Activated T-cell treated with anti-CD3 and anti-CD28 coated beads for 1 hour (primary cell): ENCODE measurements at places on chromosomes 12 and 14.

DNA sequence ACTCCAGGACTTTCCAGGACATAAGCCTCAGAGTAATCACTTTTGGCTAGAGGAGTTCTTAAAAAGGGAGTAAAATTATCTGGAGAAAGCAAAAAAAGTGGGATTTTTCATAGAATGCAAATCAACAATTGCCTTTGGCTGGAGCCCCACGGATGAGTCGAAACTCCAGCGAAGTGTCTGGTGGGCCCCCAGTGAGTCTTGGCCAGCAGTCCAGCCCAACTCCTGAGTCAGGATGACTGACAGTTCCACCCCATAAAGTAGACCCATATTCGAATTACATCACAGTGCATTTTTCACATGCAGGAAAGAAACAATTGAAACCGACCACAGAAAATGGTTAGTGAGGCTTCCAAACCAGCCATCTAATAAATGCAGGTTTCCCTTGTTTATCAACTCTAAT lies 265.7 kb downstream of the BCL11B start:
- no peak for DNase-seq

- no peak for DNase-seq
Measured at GRCh38 chr12:94182986-94183707, 34.8 kb downstream of the PLXNC1 start.

- no peak for DNase-seq
Measured at GRCh38 chr14:43022094-43022800, 1415.6 kb downstream of the LRFN5 start.

GRCh38 chr14:95173518-95173917 lies 16.2 kb upstream of the DICER1 start:
- DNase-seq: no peak

DNA sequence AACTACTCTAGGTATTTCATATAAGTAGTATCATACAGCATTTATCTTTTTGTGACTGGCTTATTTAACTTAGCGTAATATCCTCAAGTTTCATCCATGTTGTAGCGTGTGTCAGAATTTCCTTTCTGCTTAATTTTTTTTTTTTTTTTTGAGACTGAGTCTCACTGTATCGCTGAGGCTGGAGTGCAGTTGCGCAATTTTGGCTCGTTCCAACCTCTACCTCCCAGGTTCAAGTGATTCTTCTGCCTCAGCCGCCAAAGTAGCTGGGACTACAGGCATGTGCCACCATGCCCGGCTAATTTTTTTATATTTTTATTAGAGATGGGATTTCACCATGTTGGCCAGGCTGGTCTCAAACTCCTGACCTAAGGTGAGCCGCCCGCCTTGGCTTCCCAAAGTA lies 28.9 kb downstream of the PNMA1 start:
- no peak for DNase-seq

DNA sequence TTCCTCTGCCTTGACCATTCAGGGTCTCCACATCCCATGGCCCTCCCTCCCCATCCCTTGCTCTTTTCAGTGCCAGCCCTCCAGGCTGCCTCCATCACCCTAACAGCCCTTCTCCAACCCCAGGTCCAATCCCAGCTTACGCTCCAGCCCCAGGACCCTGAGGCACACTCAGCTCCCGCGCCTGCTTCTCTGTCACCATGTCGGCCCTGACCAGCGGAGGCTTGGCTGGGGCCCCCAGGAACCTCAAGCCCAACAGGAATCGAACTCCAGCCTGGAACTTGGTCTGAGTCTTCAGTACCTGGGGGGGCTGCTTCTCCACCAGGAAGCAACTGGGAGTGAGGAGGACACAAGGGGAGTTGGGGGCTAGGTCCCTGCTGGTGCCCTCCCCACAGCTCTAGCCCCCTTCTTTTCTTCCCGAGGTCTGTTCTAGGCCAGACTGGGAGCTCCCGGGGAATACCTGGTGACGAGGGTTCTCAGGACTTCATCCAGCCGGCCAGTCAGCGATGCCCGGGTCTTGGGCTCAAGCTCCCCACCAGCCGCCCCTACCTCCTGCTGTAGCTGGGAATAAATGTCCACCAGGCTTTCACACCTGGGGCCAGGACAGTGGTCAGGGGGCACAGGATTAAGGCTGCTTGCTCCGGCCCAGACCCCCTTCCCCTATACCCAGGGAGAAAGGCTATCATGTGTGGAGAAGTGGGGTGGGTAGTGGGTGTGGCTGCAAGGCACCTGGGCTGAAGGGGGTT lies 6.0 kb downstream of the STAT6 start:
- no peak for DNase-seq

GRCh38 chr14:90489306-90489705 lies 92.5 kb downstream of the CALM1 start:
- no peak for DNase-seq

DNA sequence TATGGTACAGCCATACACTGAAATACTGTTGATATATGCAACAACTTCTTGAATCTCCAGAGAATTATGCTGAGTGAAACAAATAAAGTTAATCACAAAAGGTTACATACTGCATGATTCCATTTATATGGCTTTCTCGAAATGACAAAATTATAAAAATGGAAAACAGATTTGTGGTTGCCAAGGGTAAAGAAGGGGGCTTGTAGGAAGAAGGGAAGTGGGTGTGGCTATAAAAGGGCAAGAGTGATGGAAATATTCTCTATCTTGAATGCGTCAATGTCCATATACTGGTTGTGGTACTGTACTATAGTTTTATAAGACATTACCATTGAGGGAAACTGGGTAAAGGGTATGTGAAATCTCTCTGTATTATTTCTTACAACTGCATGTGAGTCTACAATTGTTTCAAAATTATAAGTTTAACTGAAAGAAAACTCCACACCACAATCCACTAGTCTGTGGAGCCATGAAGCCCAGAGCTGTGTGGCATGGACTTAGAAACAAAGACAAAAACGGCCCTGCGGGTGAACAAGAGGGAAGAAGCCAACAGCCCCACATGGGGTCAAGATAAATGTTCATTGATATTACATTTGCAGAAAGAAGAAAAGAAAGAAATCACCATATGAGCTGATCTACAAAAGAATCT lies 18.3 kb upstream of the TSPAN11 start:
- no peak for DNase-seq

DNA sequence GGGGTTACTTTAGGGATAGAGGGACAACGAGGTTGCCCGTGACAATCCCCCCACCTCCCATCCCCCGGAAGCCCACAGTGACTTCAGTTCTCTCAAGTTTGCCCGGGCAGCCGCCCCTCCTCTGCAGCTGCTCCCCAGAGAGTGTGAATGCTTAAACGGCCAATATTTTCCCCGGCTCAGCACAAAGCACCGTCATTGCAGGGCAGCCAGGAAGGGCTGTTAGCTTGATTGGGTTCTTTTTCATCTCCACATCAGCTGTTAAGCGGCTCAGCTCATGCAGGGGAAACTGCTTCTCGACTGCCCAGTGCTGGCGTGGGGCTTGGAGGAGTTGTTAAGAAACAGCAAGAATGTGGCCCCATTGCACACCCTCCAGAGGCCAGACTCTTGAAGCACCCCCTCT lies 120.5 kb upstream of the NCOR2 start:
- no peak for DNase-seq

DNA sequence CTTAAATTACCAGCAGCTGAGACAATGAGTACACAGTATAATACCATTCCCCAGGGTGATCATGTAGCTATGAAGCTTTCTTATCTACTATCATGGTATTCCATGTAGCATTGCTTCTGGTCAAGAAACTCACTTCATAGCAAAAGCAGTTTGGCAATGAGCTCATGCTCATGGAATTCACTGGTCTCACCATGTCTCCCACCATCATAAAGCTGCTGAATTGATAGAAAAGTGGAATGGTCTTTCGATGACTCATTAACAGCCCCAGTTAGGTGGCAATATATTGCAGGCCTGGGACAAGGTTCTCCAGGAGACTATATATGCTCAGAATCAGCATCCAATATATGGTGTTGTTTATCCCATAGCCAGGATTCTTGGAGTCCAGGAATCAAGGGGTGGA lies 553.7 kb downstream of the FOXG1 start:
- no peak for DNase-seq
